ENCODE measurements at places on chromosomes 13 and 19.
A peak's percentile ranks its signal among the peaks of the same experiment; 100 is the strongest.

DNA sequence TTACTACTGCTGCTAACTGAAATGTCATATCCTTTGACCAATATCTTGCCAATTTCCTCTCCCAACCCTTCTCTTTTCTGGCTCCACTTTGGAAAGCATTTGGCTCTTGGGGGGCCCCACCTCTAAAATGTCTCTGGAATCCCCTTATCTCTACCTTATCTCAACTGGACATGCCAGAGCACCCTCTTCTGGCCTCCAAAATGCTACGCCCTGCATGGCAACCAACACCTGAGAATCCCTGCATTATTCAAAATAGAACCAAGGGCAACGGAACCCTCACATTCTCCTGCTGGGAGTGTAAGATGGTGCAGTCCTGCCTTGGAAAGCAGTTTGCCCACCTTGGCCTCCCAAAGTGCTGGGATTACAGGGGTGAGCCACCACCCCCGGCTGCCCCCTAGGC, 35.3 kb downstream of the CERS4 start:
- DNase-seq: no peak

GRCh38 chr13:112651750-112652511, 37.9 kb upstream of the ATP11A start:
- DNase-seq: peak; percentile 41

DNA sequence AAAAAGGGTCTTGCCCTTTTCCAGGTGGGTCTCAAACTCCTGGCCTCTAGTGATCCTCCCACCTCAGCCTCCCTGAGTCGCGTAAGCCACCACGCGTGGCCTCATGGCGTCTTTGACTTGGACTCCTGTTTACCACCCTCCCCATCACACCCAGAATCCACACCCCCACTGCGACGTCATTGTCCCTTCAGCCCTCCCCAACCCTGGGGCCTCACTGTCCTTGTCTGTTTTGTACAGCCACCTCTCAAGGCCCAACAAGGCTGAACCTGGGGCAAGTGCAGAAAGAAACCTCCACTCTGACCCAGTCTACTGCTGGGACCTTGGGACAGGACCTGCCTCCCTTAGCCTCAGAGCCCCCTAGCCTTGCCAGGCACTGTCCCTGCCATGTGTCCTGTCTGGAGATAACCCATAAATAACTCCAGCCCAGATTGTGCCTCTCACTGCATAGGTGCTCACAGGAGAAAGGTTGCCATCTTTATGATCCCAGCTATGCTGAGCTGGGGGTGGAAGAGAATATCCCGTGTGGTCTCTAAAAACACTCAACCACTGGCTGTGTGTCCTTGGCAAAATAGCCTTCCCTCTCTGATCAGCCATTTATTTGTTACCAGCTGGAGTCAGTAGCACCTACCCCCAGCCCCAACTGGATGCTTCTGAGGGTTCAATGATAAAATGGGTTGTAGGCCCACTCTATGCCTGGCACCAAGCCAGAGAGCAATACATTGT, 1.8 kb upstream of the IFI30 start:
- no peak for DNase-seq

DNA sequence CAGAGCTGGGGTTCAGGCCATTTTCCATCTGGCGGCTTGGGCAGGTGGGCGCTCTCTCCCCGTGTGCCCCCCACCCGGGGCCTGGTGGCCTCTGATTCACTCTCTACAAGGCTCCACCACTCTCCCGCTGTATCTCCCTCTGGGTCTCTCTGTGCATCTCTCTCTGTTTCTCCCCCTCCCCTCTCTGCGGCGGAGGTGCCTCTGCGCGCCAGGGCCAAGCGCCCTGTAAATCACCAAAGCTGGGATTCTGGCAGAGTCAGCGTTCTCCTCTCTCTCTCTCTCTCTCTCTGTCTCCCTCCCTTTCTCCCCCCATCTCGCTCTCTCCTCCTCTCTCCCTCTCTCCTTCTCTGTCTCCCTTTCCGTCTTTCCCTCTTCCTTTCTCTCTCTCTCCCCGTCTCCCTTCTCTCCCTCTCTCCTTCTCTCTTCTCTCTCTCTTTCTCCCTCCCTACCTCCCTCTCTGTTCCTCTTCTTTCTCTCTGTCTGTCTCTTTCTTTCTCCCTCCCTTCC, 3.9 kb downstream of the NFIC start:
- DNase-seq: peak; percentile 80

DNA sequence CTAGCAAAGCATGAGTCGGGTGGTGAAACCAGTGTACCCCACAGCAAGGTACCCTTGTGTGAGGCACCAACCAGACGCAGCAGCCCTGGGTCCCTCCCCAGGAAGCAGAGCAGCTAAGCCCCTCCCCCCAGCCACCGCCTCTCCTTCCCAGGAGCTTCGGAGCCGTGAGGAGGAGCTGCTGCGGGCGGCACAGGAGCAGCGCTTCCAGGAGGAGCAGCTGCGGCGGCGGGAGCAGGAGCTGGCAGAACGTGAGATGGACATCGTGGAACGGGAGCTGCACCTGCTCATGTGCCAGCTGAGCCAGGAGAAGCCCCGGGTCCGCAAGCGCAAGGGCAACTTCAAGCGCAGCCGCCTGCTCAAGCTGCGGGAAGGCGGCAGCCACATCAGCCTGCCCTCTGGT, 12.4 kb downstream of the TTC9B start:
- no peak for DNase-seq
